ENCODE measurements at places on chromosomes 3 and 15. TPM values are rescaled to one million over a fixed set of nuclear protein-coding genes. Genes with fewer than 3 reads are reported as not detected.

The C3orf22 gene
- total RNA-seq: not detected

- no peak overlapping the region for H3K4me3 ChIP-seq
- H3K36me3 ChIP-seq: no peaks in the 10 kb centered on the region
- no peak overlapping the region for H3K27ac ChIP-seq
- no peak for DNase-seq
- peaks cover 4% of the 10 kb centered on the region for H3K4me1 ChIP-seq
Measured at GRCh38 chr3:141279077-141279967, 47.7 kb downstream of the PXYLP1 start.

GRCh38 chr3:169748670-169749069, 16.2 kb downstream of the TERC start:
- H3K27me3 ChIP-seq: no peaks in the 10 kb centered on the region
- H3K4me3 ChIP-seq: no peak overlapping the region
- no peaks in the 10 kb centered on the region for H3K4me1 ChIP-seq
- DNase-seq: no peak

DNA sequence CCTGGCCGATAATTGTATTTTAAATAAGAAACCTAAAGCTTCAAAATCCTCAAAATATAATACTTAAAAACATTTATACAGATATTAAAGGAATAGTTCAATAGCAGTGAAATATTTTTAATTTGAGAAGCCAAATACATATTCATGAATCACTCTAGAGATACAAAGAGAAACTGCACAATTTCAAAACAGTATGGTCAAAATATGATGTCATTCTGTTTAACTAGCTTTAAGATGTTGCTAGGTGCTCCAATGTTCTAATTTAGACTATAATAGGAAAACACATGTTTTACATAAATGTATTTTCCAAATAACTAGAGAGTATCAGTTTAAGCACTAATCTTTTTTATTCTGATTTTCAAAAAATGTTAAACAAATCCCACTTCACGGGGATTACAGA, 10.3 kb upstream of the NRROS start:
- peaks cover 15% of the 10 kb centered on the region for H3K4me1 ChIP-seq
- no peaks in the 10 kb centered on the region for H3K27me3 ChIP-seq
- H3K27ac ChIP-seq: no peak overlapping the region
- H3K36me3 ChIP-seq: no peaks in the 10 kb centered on the region
- H3K4me3 ChIP-seq: no peak overlapping the region

DNA sequence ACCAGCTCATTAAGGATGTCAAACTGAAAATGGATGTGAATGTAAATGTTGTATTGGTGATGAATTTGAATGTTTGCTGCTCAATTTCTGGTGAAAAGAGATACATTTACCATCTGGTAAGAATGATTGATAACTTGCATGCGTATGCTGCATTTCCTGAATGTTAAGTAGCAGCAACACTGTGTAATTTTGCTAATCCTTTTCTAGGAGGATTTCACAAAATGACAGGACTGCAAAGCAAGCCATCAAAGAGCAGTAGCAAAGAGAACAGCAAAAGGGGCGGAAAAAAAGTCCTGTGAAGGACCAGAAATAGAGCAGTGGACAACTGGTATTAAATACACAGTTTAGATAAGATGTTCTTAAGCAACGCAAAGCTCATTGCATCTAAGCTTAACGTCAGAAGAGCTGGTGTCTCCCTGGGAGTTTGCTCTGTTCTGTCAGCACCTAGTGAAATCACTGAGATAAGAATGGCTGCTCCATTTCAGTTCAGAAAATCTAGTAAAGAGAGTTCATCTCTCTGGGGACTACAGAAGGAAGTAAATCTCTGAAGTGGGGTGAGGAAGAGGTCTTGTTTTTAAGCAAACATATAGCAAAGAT, 23.5 kb upstream of the PAQR5 start:
- H3K27ac ChIP-seq: no peak overlapping the region
- H3K4me3 ChIP-seq: no peak overlapping the region
- H3K27me3 ChIP-seq: no peaks in the 10 kb centered on the region

All from vagina (tissue), 2 donors.